ENCODE measurements at places on chromosomes 7 and 10.

DNA sequence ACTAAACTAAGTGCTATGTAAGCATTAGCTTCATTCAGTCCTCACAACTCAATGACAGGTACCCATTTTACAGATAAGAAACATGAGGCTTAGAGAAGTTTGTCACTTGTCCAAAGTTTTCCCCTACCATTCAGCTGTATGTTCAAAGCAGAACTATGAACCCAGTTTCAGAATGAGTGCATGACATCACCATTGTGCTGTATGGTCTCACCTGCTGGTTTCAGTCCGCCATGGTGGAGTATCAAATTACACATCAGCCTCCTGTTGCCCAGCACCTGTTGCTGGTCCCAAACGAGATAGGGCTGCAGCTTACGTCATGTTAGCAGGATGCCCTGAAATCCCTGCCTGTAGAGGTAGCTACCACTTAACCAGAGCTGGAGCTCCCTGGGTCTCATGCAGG, 95.0 kb downstream of the DYNC1I1 start:
- DNase-seq, result no peak

DNA sequence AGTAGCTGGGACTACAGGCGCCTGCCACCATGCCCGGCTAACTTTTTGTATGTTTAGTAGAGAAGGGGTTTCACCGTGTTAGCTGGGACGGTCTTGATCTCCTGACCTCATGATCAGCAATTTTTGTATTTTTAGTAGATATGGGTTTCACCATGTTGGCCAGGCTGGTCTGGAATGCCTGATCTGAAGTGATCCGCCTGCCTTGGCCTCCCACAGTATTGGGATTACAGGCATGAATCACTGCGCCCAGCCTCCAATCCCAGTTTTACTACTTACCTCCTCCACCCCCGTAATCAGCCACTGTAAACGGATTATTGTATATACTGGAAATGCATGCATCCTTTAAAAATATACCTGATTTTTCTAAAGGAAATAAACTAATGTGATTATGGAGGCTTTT, 35.1 kb upstream of the MTPN start:
- DNase-seq, result no peak

- DNase-seq, result no peak
Measured at GRCh38 chr7:100464791-100465190, 731 bp upstream of the SPACDR start.

GRCh38 chr10:23696476-23696875, 257.6 kb downstream of the OTUD1 start:
- DNase-seq, result no peak

- no peak for DNase-seq
Measured at GRCh38 chr7:22557167-22557566, 57.2 kb upstream of the STEAP1B start.

DNA sequence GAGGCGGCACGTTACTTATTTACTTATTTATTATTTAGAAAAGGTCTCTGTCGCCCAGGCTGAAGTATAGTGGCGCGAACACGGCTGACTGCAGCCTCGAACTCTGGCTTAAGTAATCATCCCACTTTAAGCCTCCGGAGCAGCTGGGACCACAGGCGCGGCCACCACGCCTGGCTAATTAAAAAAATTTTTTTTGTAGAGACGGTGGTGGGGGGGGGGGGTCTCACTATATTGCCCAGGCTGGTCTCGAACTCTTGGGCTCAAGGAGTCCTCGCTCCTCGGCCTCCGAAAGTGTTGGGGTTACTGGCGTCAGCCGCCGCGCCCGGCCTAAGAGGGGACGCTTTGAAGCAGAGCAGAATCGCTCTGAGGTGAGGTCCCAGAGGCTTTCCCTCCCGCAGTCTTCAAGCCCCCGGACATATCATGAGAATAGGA, 675 bp upstream of the FRAT2 start:
- no peak for DNase-seq

DNA sequence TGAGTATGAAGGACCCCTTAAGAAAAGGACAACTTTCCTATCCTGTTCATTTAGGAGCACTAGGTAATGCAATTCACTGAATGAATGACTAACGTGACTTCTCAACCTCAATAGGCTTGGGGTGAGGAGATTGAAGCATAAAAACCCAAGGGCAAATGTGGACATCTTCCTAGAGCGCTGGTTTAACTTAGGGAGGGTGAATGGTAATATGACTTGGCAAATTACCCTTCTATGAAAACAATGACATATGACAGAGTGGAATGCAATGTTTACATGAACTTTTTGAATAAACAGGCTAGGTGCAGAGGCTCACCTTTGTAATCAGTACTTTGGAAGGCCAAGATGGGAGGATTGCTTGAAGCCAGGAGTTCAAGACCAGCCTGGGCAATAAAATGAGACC, 83.9 kb upstream of the ANK3 start:
- no peak for DNase-seq

DNA sequence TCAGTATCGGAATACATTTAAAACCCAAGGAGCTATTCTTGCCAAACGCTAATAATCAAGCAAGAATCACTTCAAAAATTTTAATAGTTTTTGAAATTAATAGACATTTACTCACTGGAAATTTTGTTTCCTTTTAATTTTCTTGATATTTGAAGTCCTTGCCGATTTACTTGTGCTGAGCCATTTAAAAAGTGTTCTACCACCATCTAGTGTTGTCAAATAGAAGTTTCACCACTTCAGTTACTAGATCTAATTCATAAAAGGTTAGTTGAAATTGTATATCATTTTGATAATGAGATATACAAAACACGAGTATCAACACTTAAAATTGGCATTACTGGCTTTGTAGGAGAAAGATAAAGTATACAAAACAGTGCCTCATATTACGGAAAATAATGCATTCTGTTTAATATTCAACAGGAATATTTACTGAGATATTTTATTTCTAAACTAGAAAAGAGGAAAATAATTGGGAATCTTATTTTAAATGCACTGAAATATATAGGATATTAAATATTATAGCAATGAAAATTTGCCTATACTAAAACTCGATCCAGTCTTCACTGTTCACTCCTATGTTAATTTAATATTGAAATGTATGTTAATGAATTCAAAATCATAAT, 664.8 kb upstream of the SEMA3D start:
- DNase-seq, result no peak

Measured in CD8-positive, alpha-beta memory T cell (primary cell).